ENCODE measurements at places on chromosomes 5 and 9. TPM values are rescaled to one million over a fixed set of nuclear protein-coding genes. Genes with fewer than 3 reads are reported as not detected.

Gene PCDHA3
- 0.17 TPM for total RNA-seq

Gene GABBR2
- total RNA-seq, result 0.68 TPM

Gene PFN3
- total RNA-seq, result not detected

Gene LRRC14B
- total RNA-seq, result not detected

Gene CDO1
- total RNA-seq, result 3.3 TPM

Gene PLPP7
- 6.0 TPM for total RNA-seq

Gene SELENOP
- 79.4 TPM for total RNA-seq

Gene SLC6A3
- total RNA-seq, result not detected

Gene LCN2
- total RNA-seq, result 0.14 TPM

Gene MYMK
- total RNA-seq, result not detected

Gene SH3TC2
- total RNA-seq, result 60.6 TPM

Gene SMIM33
- total RNA-seq, result not detected

Gene FOXE1
- total RNA-seq, result 0.09 TPM

Gene LURAP1L
- 1.1 TPM for total RNA-seq

Gene PPP6C
- 16.7 TPM for total RNA-seq

Gene PCDHA6
- total RNA-seq, result 0.17 TPM

Gene CCDC180
- total RNA-seq, result 0.37 TPM

Gene OR13C3
- total RNA-seq, result not detected

Gene TTLL11
- total RNA-seq, result 5.3 TPM

Gene RALGDS
- 68.9 TPM for total RNA-seq
